ENCODE measurements at places on chromosomes 7 and 10. TPM values are rescaled to one million over a fixed set of nuclear protein-coding genes. Genes with fewer than 3 reads are reported as not detected.

The SORBS1 gene
- 3.1 TPM for total RNA-seq

The UCN3 gene
- not detected for total RNA-seq

The TMEM176A gene
- total RNA-seq: not detected

The TMEM139 gene
- 3.2 TPM for total RNA-seq

The AVL9 gene
- 15.7 TPM for total RNA-seq
